ENCODE measurements at places on chromosomes 4 and X.

- DNase-seq: no peak
These were observed 170.1 kb downstream of the SHROOM3 start for GRCh38 chr4:76605099-76605563.

DNA sequence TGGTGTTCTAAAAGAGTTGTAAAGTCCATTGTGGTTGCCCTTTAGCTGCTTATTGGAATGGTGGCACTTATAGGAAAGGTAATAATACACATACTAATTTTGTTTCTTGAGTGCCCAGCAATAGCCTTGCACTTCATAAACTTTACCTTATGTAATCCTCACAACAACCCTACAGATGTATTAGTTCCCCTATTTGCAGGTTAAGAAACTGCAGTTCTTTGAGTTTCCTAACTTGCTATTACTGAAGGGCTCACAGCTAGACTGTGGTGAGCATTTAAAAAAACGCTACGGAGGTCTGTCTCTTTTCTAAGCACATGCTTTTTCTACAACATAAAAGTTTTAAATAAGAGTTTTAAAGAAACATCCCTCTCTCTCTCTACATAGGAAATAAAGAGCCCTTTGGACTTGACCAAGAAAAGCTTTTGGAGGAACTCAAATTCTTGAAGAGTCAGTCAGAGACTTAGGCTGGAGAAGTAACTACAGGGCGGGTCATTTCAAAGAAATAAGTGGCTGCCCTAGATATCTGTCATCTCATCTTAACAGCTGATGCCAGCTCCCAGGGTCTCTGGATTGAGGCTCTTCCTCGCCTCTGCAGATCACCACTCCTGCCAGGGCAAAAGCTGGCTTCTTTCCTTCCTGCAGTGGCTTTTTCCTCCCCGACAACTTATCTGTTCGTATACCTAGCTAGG lies 42.0 kb upstream of the FBXW7 start:
- no peak for DNase-seq

- DNase-seq: no peak
These were observed 109.7 kb downstream of the SHROOM3 start for GRCh38 chr4:76544725-76545124.

GRCh38 chrX:140480765-140481164 lies 24.1 kb downstream of the SOX3 start:
- DNase-seq: no peak

GRCh38 chrX:106599411-106599810 lies 12.4 kb upstream of the RADX start:
- no peak for DNase-seq

DNA sequence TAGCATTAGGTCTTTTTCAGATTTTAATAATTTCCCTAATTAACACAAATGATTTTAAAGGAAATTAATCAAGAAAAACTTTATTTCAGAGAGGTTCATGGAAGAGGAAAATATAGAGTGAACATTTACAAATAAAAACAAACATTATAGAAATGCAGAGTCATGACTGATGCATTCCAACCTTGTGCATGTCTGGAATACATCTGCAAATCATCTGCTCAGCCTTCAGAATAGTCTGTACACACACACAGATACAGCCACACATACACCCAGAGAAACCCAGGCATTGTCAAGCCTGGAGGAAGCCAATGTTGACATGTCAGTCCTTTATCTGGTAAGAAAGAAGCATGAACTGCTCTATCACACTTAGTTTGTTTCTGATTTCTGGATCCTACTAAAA lies 61.3 kb upstream of the NFKB1 start:
- DNase-seq: no peak

GRCh38 chr4:76738086-76738931 lies 159.6 kb downstream of the SOWAHB start:
- DNase-seq: peak; percentile 44

DNA sequence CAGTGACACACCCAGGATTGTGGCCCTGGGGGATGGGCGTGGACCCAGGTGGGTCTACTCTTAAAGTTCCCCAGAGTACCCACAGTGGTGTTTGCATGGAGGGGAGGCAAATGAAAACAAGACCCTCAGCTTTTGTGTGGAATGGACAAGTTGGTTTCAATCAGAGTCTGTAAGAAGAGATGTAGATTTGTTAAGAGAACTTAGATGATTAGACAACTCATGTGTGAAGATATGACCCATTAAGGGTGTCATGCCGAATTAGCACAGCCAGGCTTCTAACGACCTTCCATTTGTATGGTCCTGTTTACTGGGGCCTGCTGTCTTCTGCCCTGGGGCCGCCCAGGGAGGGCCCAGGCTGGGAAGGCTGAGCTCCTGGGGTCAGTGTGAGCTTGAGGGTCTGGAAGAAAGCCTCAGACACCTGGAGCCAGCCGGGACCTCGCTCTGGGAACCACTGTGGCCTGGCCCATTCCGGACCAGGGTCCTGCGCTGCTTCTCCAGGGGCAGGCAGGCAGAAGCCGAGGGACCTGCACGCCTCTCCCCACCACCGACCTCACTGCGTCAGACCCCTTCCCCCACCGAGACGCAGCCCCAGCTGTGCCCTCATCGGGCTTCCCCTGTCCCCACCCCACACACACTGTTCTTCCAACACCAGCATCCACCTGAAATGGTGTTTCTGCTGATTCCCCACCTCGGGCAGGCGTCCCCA lies 20.4 kb downstream of the UVSSA start:
- no peak for DNase-seq

GRCh38 chrX:2967998-2968909 lies 38.1 kb upstream of the ARSH start:
- DNase-seq: peak; percentile 23

- DNase-seq: no peak
These were observed 9.4 kb downstream of the IL15 start for GRCh38 chr4:141645611-141646340.

DNA sequence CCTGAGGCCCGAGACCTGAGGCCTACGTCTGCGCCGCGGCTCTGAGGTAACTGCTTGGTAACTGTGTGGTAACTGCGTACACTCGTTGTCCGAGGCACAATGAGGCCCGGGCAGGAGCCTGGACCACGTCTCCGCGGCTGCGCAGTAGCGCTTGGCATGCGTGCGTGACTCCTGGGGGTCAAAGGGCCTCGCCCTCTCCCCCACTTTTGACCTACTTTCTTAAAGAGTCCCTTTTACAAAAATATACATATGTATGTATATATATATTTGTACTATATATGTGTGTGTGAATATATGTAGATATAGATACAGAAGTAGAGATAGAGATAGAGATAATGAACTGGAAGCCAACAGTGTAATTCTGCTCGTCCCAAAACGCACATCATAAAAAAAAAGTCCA lies at the start of gene BEND2:
BEND2 (minus strand) TSS at position 101 of the 400 bp plus-strand sequence. CDS start 136 bp downstream, outside the sequence.
- DNase-seq: no peak
